ENCODE measurements at places on chromosomes 16 and 17. TPM values are rescaled to one million over a fixed set of nuclear protein-coding genes. Genes with fewer than 3 reads are reported as not detected.

GRCh38 chr17:50642722-50643656 is 8.3 kb downstream of the ABCC3 start:
- peak; percentile 43 for DNase-seq

- no peak for DNase-seq
These were observed 1.3 kb downstream of the SAMD14 start for GRCh38 chr17:50128441-50129352.

DNA sequence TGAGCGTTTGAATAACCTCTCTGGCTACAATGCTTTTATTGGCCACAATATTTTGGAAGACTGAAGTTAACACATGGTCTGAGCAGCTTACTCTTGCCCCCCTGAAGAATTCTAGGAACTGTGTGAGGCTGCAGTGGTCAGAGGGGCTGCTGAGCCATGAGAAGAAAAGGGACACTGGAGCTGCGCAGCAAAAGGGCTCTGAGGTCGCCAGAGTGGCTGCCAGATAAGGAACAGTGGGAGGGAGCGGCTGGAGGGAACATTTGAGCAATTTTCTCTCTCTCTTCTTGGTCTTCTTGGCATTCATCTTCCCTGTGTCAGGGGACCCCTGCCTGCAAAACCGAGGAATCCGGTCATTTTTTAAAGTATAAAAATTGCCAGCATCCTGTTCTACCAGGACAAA is 66.1 kb downstream of the CPPED1 start:
- no peak for DNase-seq

DNA sequence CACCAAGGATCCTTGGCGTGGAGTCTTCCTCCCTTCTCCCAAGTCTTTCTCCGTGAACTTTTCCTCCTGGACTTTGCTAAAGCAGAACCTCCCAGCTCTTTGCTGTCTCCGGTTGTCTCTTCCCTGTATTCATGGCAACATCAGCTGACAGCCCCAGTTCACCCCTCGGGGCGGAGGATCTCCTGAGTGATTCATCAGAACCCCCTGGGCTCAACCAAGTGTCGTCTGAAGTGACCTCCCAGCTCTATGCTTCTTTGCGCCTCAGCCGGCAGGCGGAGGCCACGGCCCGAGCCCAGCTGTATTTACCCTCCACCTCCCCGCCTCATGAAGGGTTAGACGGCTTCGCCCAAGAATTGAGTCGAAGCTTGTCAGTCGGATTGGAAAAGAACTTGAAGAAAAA is 943 bp downstream of the CNTROB start:
- peak; percentile 32 for DNase-seq

DNA sequence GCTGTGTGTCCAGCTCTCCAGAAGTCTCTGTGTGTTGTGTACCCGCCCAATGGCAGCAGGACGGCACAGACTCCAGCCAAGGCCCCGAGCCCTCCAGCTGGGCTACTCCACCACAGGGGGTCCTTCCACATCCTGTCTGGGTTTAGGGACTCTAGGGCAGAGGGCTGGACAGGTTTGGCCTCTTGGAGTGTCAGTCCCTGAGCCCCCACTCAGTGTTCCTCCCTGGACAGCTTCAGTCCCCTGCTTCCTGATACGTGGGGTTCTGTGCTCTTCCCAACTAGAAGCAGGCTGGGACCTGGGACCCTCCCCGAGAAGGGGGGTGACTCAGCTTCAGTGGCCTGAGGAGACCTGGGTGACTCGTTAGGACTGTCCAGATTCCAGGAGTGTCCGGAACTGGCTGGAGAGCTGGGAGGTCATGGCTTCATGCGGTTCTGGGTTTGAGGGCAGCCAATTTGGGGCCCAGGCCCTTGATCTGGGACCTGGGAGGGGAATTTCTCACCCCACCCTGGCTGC is 4.2 kb downstream of the CDK3 start:
- no peak for DNase-seq

DNA sequence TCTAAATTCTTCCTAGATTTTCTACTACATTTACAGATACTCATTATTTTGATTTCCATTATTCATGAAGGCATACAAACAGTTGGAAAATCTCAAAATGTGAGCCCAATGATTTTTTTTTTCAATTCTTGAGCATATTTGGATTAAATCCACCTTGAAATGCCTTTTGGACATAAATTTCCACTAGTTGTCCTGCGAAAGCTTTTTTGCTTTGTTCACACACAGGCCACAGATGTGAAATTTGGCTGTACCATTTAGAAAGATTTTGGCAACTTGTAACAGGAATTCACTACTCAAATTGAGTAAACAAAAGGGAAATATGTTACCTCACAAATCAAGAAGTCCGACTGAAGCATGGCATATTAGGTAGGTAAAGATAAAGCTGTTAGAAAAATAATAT is 1631.0 kb downstream of the CDH8 start:
- DNase-seq = no peak

DNA sequence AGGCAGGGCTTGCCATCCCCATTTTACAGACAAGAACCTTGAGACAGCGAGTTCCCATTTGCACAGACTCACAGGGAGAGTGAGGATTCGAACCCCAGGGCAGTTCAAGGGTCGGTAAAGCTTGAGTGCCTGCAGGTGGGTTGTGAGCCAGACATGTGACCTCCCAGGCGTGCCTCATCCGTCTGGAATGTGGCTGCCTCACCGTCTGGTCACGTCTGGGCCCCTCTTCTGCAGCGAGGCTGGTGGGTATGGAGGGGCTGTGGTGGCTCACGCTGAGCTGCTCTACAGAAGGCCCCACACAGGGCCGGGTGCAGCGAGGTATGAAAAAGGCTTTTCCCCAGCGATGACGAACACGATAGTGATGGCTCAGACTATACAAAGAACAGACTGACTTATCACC is 35.8 kb upstream of the LHX1 start:
- peak; percentile 4 for DNase-seq

GRCh38 chr17:34354637-34355036 is 1.6 kb upstream of the CCL13 start:
- no peak for DNase-seq

The FBXW10 gene
- 0.03 TPM for polyA plus RNA-seq

Measured in mammary epithelial cell (primary cell).